CD4-positive, alpha-beta memory T cell (primary cell): ENCODE measurements at places on chromosomes 1 and 21. TPM values are rescaled to one million over a fixed set of nuclear protein-coding genes. Genes with fewer than 3 reads are reported as not detected.

NPHS2 gene
- not detected for polyA plus RNA-seq

MX1 gene
- 47.8 TPM for polyA plus RNA-seq

RNF207 gene
- 1.7 TPM for polyA plus RNA-seq

LDLRAD1 gene
- polyA plus RNA-seq = not detected

DENND2C gene
- 0.56 TPM for polyA plus RNA-seq

TPTE gene
- not detected for polyA plus RNA-seq

PADI2 gene
- polyA plus RNA-seq = not detected

C1orf56 gene
- polyA plus RNA-seq = 1.4 TPM

COL11A1 gene
- polyA plus RNA-seq = not detected

PIK3CD gene
- 110 TPM for polyA plus RNA-seq

CRB1 gene
- 0.10 TPM for polyA plus RNA-seq

OR2L13 gene
- not detected for polyA plus RNA-seq

DNALI1 gene
- polyA plus RNA-seq = not detected

MANEAL gene
- 0.58 TPM for polyA plus RNA-seq

PEF1 gene
- polyA plus RNA-seq = 124 TPM

SLC5A9 gene
- not detected for polyA plus RNA-seq

AGT gene
- polyA plus RNA-seq = not detected

TIAM1 gene
- polyA plus RNA-seq = 31.4 TPM

MIXL1 gene
- not detected for polyA plus RNA-seq

SEC16B gene
- polyA plus RNA-seq = not detected

RTCA gene
- 24.6 TPM for polyA plus RNA-seq

ADAM30 gene
- polyA plus RNA-seq = not detected

PLA2G2D gene
- not detected for polyA plus RNA-seq

CD1B gene
- polyA plus RNA-seq = not detected

C21orf58 gene
- polyA plus RNA-seq = 0.35 TPM

CAMSAP2 gene
- 1.4 TPM for polyA plus RNA-seq

GPR37L1 gene
- polyA plus RNA-seq = 0.07 TPM

PLA2G5 gene
- not detected for polyA plus RNA-seq

HNRNPR gene
- polyA plus RNA-seq = 194 TPM

VWA5B1 gene
- polyA plus RNA-seq = not detected

BRDT gene
- polyA plus RNA-seq = not detected

ZNF648 gene
- not detected for polyA plus RNA-seq

GJC2 gene
- not detected for polyA plus RNA-seq

BARHL2 gene
- polyA plus RNA-seq = not detected

ZNF683 gene
- polyA plus RNA-seq = 0.49 TPM

NTPCR gene
- 61.6 TPM for polyA plus RNA-seq

SLC19A2 gene
- 1.0 TPM for polyA plus RNA-seq

MMP23B gene
- not detected for polyA plus RNA-seq

ADIPOR1 gene
- 98.2 TPM for polyA plus RNA-seq

CELF3 gene
- not detected for polyA plus RNA-seq

OR14K1 gene
- polyA plus RNA-seq = not detected

KCNK1 gene
- polyA plus RNA-seq = not detected

RIPPLY3 gene
- polyA plus RNA-seq = not detected

CFAP74 gene
- polyA plus RNA-seq = not detected

POTED gene
- not detected for polyA plus RNA-seq

STUM gene
- polyA plus RNA-seq = not detected

OR2T33 gene
- not detected for polyA plus RNA-seq
